ENCODE measurements at places on chromosomes 1 and 21.

- no peak for DNase-seq
Observed at GRCh38 chr21:38494703-38495102, 3.6 kb downstream of the ERG start.

DNA sequence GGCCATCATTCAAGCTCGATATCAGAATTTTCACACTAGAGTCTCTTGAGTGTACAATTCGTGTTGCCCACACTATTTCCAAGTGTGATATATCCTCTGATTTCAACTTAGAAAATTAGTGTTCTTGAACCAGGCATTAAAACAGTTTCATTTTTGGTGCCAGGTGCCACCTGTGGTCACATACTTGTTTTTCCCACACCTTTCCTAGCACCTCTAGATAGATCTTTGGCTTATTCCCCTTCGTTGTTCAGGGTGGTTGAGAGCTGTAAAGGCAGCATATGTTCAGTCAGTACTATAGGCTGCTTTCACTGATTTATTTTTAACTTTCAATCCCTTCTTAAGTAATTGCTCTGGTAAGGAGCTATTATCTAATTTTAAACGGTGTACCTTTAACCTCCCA is 131.1 kb downstream of the NEK7 start:
- no peak for DNase-seq

- DNase-seq: no peak
Observed at GRCh38 chr1:32937061-32937460, 27.5 kb downstream of the RNF19B start.

GRCh38 chr1:214451596-214451995 is 99.8 kb downstream of the PTPN14 start:
- no peak for DNase-seq

DNA sequence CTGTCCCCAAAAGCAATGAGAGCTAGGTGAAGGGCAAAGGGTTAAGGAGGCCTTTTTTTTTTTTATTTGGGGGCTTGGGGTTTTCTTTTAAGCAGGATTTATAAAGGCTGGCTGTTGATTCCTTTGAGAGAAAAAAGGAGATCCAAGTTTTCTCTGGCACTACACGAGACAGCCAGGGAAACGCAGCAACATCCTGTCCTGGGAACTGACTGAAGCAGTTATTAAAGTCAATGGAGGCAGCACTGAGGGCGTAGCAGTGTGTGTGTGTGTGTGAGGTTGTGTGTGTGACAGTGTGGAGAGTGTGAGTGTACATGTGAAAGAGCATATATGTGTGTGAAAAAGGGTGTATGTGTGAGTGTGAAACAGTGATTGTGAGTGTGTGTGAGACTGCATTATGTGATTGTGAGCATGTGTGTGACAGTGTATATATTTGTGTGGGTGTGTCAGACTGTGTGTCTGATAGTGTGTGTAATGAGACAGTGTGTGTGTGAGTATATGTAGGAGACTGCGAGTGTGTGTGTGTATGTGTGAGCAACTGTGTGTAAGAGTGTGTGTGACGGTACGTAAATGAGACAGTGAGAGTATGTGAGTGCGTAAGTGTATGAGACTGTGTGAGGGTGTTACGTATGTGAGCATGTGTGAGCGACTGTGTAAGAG is 65.9 kb upstream of the TIAM1 start:
- no peak for DNase-seq

DNA sequence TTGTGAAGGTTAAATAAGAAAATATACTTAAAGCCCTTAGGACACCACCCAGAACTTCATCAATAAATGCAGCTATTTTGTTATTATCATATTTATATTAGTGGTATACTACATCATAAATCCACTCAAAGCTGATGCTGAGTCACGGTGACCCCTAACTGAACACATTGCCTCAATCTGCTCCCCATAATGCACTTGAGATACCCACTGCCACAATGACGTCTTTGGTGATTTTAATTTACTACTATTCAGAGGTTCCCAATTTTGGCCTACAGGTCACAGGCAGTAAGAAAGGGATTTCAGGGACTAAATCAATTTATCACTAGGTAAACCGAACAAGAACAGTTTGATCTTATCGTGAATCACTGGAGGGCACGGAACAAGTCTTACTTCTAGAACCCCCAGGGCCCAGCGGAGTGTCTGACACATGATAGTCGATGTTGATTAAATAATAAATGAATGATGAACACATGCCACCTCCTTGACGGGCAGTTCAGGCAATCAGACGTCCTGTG is 493 bp upstream of the CHD1L start:
- no peak for DNase-seq

GRCh38 chr1:78005755-78006154 is 1.0 kb downstream of the DNAJB4 start:
- peak; percentile 55 for DNase-seq

- no peak for DNase-seq
Observed at GRCh38 chr1:235806123-235806522, 60.6 kb downstream of the LYST start.

DNA sequence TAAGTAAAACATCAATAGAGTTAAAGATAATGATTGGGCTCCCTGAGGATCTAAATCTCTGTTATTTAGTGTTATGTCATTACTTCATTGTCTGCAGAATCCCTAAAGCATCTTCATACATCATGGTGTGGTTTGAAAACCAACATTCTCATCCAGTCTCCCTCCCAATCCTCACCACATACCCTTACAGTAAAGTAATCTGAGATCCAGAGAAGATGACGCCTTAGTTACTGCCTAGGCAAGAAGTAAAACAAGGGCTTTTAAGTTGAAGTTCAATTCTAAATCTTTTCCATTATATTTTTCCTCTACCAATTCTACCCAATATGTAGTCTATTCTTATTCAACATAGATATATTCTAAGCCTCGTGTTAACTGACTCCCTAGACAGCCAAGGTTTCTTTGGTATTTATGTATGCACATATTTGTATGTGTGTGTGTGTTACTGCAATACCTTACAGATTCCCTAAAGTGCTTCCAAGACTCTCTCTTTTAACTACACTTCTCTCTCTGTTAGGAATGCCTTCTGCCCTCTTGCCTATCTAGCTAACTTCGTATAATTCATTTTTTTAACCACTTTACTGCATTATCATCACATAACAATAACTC is 17.3 kb downstream of the DPH5 start:
- no peak for DNase-seq

GRCh38 chr1:198909973-198910372 is 271.1 kb downstream of the PTPRC start:
- DNase-seq: no peak

DNA sequence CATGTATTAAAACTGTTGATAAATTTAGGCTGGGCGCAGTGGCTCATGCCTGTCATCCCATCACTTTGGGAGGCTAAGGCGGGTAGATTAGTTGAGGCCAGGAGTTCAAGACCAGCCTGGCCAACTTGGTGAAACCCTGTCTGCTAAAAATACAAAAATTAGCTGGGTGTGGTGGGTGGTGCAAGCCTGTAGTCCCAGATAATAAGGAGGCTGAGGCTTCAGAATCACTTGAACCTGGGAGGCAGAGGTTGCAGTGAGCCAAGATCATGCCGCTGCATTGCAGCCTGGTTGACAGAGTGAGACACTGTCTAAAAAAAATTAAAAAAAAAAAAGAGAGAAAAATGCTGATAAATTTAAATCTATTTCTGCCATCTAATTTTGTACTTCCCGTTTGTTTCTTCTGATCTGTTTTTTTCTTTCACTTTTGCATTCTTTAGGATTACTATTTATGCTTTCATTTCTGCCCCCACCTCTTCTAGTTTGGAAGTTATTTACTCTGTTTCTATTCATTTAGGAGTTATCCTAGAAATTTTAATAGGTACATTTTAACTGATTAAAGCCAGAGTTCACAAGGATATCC is 3.2 kb upstream of the DENND1B start:
- DNase-seq: no peak

GRCh38 chr1:168091063-168091462 is 45.7 kb downstream of the GPR161 start:
- DNase-seq: no peak

DNA sequence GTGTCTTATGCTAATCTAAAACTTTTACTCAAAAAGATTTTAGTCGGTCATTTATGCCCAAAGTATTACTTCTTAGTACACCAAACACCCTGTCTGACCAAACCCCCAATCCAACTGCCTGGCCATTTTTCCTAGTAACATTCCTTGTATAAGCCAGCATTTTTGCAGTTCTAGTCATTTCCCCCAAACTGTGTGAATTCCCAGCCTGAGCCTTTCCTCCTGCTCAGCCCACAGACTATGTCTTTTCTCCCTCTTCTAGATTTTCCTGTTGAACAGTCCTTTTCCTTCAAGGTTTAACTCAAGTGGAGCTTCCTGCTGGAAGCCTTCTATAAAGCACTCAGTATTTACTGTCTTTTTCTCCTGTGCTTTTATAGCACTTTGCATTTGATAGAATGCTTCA is 843.8 kb downstream of the USP25 start:
- DNase-seq: no peak

DNA sequence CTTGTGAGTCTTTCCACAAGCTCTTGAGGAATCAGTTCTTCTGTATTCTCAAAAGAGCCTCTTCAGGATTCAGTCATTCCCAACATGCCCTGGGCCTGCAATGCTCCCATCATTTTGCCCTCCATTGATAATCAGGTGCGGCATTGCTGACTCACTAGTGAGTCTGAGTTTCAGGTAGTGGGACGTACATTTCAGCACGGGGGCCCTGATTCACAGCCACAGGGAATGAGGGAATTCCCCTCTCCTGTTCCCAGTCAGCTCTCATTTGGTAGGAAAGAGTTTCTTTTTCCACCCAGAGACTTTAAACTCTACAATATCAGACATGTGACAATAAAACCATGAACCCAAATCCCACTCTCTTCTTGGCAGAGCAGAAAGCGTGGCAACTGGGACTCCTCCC is 3.7 kb upstream of the IRF6 start:
- DNase-seq: no peak

DNA sequence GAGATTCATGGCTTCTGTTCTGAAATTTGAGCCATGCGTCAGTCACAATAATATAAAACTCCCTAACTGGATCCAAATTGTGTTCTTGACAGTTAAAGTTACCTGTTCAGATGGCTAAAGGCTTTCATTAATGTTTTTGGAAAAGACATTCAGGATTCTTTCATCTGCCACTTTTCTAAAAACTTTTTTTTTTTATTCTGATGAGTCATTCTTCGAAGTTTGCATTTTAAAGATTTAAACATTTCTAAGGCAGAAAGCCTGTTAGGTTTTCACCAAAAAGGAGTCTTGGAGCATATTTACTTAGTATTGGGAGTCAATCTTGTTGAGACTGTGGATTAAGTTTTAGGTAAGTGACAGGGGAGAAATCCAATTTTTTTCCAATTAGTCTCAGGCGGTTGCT is 18.9 kb upstream of the SDC3 start:
- no peak for DNase-seq

GRCh38 chr21:44927259-44927586 is 6.5 kb upstream of the ITGB2 start:
- DNase-seq: no peak

- no peak for DNase-seq
Observed at GRCh38 chr1:217554849-217555248, 76.0 kb downstream of the GPATCH2 start.

- DNase-seq: no peak
Observed at GRCh38 chr1:182561456-182561855, 27.6 kb downstream of the RNASEL start.

- no peak for DNase-seq
Observed at GRCh38 chr1:116989835-116990234, 11.7 kb upstream of the CD101 start.

DNA sequence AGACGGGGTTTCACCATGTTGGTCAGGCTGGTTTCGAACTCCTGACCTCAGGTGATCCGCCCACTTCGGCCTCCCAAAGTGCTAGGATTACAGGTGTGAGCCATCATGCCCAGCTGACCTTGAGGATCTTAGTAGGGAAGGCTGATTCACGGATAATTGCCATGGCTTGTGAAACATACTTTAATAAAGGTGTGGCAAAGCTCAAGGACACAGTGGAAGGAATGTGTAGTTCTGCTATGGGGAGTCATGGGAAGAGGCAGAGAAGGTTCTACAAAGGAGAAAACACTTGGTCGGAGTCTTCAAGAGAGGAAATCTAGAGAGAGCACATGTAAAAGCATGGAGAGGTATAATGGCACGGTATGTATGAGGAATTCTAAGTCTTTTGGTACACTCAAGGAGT is 12.7 kb upstream of the PTCH2 start:
- DNase-seq: no peak

GRCh38 chr1:153395136-153395685 is 4.3 kb upstream of the S100A8 start:
- DNase-seq: no peak

DNA sequence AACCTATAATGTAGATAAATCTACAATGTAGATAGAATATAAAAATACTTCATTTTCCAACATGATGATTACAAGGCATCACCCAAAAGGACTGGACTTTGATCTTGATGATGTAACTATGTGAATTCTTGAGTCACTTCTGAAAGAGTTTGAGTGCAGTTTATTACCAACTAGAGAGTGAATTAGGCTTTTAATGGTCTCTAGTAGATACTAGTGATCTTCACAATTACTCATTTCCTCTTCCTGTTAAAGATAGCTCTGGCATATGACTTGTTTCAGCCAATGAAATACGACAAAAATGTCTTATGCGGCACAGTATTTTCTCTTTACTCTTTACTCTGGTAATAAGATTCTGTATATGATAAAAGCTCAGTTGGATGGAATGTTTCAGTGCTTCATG is 1588.1 kb upstream of the B3GALT2 start:
- no peak for DNase-seq

DNA sequence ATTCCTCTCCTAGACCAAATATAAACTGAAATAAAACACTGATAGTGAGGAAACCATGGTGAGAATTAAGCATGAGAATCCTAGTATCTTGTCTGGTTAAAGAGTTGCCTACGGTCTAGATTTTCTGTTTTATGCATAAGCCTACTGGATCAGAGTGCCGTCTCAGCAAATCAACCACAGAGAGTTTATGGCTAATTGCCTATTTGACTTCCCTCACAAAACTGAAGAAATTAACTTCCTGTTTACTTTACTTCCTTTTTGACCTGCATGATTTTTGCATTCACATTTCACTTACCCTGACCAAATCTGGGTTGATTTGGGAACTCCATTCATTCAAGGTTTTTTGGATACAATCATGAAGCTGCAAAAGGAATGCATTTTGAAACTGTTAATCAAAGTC is 5.0 kb downstream of the GCLM start:
- no peak for DNase-seq

DNA sequence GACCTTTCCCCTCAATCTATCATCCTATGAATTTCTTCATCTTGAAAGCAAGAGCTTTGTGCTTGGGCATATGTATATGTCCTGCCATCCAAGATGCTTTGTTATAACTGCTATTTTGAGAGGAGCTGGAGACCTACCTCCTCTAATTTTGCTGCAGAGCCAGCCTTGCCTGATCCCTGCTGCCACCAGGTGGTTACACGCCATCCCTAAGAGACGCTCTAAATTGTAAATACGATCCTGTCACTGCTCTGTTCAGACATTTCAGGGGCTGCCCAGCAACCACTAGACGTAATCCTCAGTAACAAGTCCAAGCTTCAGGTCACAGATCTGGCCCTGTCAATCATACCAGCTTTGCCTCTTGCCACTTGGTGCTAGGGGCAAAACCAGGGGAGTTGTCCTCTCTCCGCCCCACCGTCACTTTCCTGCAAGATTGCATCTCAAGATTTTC is 32.9 kb downstream of the GPA33 start:
- peak; percentile 49 for DNase-seq
